Non-pigmented ciliary epithelial cell (primary cell): ENCODE measurements at places on chromosomes 3 and 15.

DNA sequence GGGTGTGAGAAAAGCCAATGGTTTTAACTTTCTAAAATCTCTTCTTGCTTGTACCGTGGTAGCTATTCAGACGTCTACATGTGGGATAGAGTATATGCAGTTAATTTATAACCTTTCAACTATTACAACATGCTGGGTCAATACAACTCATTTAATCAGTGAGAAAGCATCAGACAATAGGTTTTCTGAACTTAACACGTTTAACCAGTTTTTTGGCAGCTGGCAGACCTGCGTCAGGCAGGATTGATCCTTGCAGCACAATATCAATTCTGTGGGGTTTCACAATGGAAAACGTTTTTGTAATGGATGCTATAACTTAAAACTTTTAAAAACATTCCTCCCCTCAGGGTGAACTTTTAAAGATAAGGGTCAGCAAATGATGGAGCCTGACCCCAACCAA is 6.5 kb downstream of the GNB5 start:
- DNase-seq = no peak

DNA sequence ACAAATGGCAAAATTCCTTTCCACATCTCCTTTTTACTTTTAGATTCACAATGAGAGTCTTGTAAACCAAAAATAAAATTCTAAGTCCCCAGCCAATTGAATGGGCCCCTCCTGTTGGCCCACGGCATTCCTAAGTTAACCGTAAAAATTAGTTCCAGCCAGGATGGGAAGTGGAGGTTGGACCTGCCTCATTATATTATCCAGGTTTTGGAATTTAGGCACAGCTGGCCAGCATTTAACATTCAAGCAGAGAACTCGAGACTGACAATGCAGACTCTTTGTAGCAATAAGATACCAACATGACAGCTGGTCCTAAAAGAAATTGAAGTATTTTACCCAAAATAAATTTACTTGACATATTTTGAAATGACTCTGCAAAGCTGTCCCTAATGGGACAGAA is 321.0 kb upstream of the NAALADL2 start:
- DNase-seq = no peak

DNA sequence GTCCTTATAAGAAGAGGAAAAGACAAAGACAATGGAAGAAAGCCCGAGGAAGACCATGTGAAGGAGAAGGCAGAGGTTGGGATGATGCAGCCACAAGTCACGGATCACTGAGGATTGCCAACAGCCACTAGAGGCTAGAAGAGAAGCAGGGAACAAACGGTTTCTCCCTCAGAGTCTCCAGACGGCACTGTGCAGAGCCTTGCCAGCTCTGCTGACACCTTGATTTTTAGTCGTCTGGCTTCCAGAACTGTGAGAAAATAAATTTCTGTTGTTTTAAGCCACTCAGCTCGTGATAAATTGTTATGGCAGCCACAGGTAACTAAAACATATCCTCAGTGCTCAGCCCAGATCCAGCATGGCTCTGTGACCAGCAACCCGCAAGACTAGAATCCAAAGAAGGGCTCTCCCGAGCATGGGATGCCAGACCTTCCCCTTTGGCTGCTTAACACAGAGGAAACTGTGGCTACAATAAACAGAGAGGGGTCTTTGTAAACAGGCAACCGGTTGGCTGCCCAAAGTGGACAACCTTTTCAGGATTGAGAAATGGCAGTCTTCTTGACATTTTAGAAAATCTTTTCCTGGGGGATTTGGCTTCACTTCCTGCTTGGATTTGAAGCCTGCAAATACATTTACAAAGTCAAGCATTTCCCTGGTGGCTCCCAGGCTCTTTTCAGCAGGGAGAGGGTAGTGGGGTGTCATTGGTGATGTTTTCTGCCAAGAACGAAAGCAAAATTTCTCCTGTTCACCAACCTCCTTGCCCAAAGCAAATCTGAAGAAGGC is 88.7 kb upstream of the ADPGK start:
- DNase-seq = no peak

- no peak for DNase-seq
These were observed 1106.0 kb downstream of the OTOL1 start for GRCh38 chr3:162602619-162603018.

DNA sequence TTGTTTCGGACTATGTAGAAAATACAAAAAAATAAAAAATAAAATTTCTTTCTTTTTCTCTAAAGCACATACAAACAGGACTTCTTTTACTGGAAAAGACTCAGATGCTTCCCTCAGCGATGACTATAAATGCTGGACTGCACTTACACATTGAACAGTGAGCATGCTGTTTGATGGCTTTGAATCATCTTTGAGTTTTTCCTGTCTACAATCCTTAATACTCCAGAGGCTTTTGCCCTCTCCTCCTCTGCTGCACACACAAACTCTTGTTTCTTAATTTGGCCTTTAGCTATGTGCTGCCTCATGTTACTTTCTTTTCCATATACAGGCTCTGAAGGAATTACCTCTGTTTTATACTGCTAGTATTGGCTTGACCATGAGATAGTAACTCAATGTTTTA is 575.1 kb downstream of the EPHA3 start:
- DNase-seq = no peak

DNA sequence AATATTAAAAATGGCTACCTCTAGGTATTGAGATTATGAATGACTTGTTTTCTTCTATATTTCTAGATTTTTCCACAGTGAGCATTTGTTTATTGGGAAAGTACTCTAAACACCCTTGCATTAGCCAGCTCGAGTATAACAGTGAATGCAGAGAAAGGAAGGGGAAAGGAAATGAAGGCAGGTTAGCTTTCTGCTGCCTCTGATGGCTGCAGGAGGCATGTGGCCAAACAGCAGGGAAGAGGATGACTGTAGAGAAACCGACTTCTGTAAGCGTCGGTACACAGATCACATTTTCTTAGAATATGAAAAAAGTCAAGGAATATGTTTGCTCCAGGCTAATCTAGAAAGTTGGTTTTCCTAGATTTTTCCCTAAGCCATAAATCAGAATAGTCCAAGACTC is 19.8 kb downstream of the GNB5 start:
- DNase-seq = no peak

- no peak for DNase-seq
These were observed 100.2 kb upstream of the CFAP20DC start for GRCh38 chr3:59150039-59150438.

DNA sequence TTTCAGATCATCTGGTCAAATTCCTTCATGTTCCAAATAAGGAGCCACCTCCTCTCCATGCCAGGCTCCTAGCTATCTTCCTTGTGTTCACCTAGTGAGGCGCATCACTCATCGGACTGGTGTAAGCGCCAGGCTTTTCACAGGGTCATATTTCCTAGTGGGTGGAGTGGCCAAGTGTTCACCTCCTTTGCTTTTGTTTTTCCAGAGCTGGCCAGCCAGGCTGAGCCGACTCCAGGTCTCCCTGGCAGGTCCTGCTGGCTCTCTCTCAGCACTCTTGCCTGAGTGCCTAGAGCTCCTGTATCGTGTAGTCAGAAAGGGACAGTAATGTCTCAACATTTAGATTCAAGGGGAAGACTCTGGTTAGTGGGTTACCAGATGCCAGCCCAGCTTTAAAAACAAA is 31.0 kb downstream of the HEG1 start:
- DNase-seq = no peak

GRCh38 chr3:47452453-47453215 is 23.1 kb downstream of the SCAP start:
- no peak for DNase-seq

- no peak for DNase-seq
These were observed 733.0 kb downstream of the ZPLD1 start for GRCh38 chr3:103167850-103168249.
